ENCODE measurements at places on chromosomes 13 and 19. TPM values are rescaled to one million over a fixed set of nuclear protein-coding genes. Genes with fewer than 3 reads are reported as not detected.

The CALR3 gene
- not detected for total RNA-seq

The CACNG8 gene
- total RNA-seq = 0.04 TPM

The FAM124A gene
- total RNA-seq = not detected

The PALM3 gene
- total RNA-seq = 2.1 TPM

The CGB1 gene
- total RNA-seq = not detected
